Stimulated activated CD4-positive, alpha-beta T cell treated with anti-CD3 and anti-CD28 coated beads, Interleukin-15, amount 100 ng/mL, for 24 hours (primary cell): ENCODE measurements at places on chromosomes 5 and 9.

GRCh38 chr5:120446068-120446492, 18.0 kb upstream of the PRR16 start:
- DNase-seq: no peak

GRCh38 chr5:41641621-41642020, 131.2 kb upstream of the PLCXD3 start:
- DNase-seq: no peak

DNA sequence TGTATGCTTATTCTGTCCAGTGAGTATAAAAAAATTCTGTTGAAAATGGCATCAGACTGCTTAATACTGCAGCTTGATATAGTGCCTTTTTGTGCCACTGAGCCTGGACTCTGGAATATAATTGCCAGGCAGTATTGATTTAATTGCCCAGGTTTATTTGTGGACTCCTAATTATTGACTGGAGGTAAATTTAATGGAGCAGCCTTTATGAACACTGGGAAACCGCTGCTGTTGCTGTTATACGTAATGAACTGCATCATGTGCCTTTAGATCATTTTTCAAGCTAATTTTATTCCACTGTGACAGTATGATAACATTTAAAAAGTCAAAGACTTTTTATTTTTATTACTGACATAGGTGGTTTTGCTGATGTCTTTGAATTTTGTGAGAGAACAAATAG, 90.2 kb upstream of the SH3GL2 start:
- no peak for DNase-seq

DNA sequence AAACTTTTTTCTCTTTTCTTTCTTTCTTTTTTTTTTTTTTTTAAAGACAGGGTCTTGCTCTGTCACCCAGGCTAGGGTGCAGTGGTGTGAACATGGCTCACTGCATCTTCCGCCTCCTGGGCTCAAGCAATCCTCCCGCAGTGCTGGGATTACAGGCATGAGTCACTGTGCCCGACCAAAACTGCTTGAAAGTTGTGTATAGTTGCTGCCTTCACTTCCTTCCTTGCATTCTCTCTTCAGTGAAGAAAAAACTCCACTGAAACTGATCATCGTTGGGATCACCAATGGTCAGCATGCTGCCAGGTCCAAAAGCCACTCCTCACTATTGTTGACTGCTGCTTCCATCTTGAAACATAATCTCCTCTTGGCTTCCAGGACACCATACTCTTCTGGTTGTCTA, 66.6 kb upstream of the CTNNA1 start:
- no peak for DNase-seq

DNA sequence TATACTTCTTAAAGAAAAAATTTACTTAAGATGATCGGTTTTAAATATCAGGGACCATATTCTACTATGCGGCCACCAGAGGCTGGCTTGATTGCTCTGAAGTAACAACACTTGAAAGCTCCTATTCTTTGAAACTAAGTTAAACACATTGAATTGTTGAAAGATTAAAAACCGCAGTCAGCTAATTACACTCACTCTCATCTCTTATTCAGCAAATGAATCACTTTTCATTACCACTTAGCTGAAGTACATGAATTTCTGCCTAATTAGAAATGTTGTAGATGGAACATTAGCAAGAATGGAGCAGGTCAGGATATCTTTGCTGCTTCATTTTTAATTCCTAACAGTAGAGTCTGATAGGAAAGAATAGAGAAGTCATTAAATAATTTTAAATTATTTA, 42.3 kb downstream of the LSM11 start:
- no peak for DNase-seq

DNA sequence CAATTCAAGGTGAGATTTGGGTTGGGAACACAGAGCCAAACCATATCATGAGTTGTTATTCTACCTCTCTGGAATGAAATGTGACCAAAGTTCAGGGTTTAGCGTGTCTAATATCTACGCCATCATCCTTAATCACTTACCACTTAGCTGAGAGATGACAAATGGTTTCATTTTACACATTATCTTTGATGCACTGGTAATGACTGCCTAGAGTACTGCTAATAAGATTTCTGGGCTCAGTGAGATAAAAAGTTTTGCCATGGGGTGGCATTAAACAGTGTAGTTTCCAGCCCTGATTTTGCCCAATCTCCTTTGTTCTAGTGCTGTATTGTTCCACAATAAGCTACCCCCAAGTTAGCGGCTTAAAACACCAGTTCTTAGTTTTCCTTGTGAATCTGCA, 367.2 kb downstream of the MLLT3 start:
- DNase-seq: no peak

GRCh38 chr9:36576866-36577265, 4.2 kb downstream of the MELK start:
- no peak for DNase-seq

DNA sequence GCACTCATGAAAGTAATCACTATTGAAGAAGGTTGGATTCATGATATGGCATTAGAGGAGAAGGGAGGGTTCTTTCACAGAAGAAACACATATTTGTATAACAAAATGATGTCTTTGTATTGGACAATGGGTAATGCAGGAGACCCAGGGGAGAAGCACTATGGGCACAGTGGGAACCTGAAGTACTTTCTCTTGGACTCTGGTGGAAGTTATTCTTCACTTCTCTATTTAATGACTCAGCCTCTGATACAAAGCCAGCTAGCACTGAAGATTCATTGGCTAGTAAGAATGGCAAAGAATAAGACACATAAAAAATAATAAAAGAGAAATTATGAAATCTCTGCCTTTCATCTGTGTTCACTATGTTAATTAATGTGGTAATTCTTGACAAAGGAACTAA, 149.9 kb upstream of the PRR16 start:
- DNase-seq: no peak
